ENCODE measurements at places on chromosomes 4 and X.

DNA sequence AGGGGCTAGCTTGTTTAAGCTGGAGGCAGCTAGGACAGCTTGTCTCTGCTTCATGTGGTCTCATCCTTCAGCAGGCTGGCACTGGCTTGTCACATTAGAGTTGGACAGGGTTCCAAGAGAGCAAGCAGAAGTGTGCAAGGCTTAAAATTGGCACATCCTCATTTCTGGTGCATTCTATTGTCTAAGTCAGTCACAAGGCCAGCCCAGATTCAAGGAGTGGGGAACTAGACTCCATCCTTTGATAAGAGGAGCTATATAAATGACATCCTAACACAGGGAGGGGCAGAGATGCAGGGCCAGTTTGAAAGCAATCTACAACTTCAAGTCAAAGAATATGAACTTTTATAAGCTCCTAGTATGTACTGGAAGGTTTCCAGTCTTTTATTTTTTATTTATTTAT is 313.2 kb downstream of the PTTG2 start:
- DNase-seq, result no peak

GRCh38 chrX:21875013-21875412 is 19.2 kb downstream of the YY2 start:
- no peak for DNase-seq

GRCh38 chr4:14652522-14652921 is 349.8 kb upstream of the CPEB2 start:
- DNase-seq, result no peak

DNA sequence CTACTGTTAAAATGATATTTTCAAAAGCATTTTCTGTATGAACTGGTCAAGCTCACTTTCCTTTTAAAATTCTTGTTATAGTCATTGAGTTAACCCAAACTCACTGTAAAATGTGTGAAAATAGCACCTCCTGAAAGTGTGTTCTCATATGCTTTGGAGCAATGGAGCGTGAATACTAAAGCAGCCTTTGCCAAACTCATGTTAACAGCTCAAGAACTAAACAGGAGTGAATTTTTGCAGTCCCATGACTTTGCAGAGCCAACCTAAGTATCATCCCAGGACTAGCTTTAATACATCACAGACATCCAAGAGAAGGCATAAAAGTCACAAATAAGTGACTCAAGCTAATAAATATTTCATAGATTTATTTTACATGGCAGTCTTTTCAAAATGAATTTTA is 2.3 kb downstream of the AMMECR1 start:
- DNase-seq, result no peak

GRCh38 chr4:89489338-89489771 is 181.8 kb upstream of the GPRIN3 start:
- no peak for DNase-seq

- no peak for DNase-seq
Measured at GRCh38 chr4:10753336-10753735, 68.8 kb upstream of the CLNK start.

- no peak for DNase-seq
Measured at GRCh38 chrX:49175435-49176274, 4.0 kb downstream of the PLP2 start.

- no peak for DNase-seq
Measured at GRCh38 chrX:56762220-56762619, 33.2 kb downstream of the NBDY start.

DNA sequence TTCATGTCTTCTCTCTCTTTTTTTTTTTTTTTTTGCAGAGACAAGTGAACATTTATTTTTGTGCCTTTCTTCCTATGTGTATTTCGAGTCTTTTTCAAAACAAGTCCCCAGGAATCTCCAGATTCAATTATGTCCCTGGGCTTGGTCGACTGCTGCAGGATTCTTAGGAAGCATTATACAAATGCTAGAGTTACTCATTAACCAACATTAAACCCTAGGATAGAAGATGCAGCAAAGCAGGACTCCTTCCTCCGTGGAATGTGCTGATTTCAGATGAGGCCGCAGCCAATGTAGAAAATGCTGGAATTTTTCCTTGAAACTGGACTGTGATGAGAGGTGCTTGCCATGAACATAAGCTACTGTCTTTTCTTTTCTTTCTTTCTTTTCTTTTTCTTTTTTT is 3.4 kb downstream of the ZNF81 start:
- DNase-seq, result no peak

- no peak for DNase-seq
Measured at GRCh38 chr4:98838977-98839618, 89.8 kb downstream of the EIF4E start.
